Uterus (tissue), 4 donors: ENCODE measurements at places on chromosomes 7 and 10. TPM values are rescaled to one million over a fixed set of nuclear protein-coding genes. Genes with fewer than 3 reads are reported as not detected.

- no peak for DNase-seq
Measured at GRCh38 chr7:127678947-127679346, 27.0 kb downstream of the SND1 start.

- no peak for DNase-seq
Measured at GRCh38 chr7:100570954-100571828, 2.5 kb downstream of the SAP25 start.

GRCh38 chr7:48087349-48087748 is 1.7 kb upstream of the UPP1 start:
- DNase-seq, result no peak

DNA sequence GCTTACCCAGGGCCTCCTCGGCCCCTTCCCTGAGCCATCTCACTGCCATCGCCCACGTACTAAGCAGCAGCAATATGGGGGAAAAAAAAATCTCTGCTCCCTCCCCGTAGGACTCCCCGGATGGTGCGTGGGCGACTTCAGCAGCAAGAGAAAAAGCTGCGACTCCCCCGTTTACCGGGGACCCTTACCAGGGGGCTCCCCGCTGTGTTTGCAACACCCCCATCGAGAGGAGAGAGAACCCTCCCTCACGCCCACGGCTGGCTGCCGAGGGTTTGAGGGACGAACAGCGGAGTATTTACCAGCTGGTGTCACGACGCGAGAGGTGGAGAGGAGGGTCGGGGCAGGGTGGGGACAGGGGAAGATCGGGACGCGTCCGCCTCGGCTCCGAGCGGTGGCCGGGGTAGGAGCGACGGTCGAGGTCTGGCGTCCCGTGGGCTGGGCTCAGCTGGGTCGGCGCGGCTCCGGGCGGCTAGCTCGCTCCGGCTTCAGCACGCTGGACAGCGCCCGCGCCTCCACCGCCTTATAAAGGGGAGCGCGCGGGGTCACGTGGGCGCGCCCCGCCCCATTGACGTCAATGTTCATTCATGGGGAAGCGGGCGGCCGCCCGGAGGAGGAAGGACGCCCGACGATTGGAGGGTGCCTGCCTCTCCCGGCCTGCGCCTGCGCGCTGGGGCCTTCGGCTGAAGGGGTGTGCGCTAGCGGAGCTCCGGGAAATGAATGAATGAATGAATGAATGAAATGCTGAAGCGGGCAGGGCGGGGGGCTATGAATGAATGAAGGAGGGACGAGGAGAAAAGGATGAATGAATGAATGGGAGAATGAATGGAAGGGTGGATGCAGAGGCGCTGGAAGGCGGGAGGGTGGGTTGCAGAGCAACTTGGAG is at the start of gene VGF:
Gene VGF (minus strand): TSS at position 495 of the 883 bp plus-strand sequence. CDS start 726 bp downstream, outside the sequence.
- peak; percentile 85 for DNase-seq

The ANXA8L1 gene
- total RNA-seq, result 0.90 TPM

The CYP2W1 gene
- total RNA-seq, result not detected

- no peak for DNase-seq
Measured at GRCh38 chr7:130324306-130324943, 20.2 kb upstream of the CPA5 start.

- DNase-seq, result no peak
Measured at GRCh38 chr7:37297546-37297945, 151.1 kb downstream of the ELMO1 start.

The CARD11 gene
- total RNA-seq, result not detected
